ENCODE measurements at places on chromosomes 12 and 14. TPM values are rescaled to one million over a fixed set of nuclear protein-coding genes. Genes with fewer than 3 reads are reported as not detected.

The NOC4L gene
- 8.6 TPM for total RNA-seq

The CD9 gene
- total RNA-seq, result 372 TPM

The TCTN2 gene
- 14.7 TPM for total RNA-seq

The PLEKHA5 gene
- 51.7 TPM for total RNA-seq

- DNase-seq, result no peak
Observed at GRCh38 chr12:26069796-26070195, 55.0 kb downstream of the BHLHE41 start.

DNA sequence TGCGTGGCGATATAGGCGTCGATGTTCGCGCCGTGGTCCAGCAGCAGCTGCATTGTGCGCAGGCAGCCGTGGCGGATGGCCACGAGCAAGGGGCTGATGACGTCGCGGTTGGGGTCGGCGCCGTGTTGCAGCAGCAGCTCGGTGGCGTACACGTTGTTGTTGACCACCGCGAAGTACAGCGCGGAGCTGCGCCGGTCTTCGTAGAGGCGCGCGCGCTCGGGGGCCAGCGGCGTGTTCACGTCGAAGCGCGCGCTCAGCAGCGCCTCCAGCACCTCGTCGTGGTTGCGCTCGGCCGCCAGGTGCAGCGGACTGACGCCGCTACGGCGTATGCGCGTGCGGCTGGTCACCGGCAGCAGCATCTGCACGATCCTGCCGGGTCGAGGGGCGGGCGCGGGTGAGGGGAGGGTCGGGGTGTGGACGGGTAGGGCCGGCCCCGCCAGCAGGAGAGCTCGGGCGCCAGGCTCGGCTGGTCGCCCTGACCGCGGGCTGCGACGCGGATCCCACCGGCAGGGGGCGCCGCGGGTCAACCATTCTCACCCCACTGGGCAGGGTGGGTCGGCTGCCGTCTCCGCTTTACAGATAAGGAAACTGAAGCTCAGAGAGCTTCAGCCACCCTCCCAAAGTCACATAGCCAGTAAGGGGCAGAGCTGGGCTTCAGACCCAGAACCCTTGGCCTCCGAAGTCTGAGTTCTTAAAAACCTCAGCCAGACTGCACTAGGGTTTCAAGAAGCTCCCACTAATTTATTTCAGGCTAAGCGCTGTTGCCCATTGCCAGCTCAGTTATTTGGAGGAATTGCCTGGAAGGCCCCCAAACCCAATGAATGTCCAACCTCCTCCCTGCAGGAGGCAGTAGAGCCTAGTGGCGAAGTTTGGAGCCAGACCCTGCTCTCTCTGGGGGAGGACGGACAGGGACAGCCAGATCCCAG is 12.4 kb downstream of the FAM181A start:
- peak; percentile 47 for DNase-seq

The TBX5 gene
- total RNA-seq, result not detected

The KRT72 gene
- not detected for total RNA-seq

The RGS6 gene
- total RNA-seq, result 2.9 TPM

DNA sequence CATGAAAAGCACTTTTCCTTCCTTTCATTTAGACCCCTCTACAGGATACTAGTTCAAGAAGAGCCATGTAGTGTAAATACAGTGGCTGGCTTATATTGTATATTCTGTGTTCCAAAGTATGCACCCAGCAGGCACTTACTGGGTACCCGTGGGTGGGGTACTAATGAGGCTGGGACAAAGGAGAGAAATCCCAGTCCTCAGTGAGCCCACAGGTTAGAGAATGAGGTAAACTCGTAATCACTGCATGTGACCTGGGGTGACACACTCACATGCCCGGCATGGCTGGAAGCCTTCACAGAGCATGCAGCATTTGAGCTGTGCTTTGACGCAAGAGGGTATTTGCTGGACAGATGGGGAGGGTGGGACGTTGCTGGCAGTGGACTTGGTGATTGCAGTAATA is 17.1 kb downstream of the SLC24A4 start:
- no peak for DNase-seq

The CFAP251 gene
- 8.2 TPM for total RNA-seq

DNA sequence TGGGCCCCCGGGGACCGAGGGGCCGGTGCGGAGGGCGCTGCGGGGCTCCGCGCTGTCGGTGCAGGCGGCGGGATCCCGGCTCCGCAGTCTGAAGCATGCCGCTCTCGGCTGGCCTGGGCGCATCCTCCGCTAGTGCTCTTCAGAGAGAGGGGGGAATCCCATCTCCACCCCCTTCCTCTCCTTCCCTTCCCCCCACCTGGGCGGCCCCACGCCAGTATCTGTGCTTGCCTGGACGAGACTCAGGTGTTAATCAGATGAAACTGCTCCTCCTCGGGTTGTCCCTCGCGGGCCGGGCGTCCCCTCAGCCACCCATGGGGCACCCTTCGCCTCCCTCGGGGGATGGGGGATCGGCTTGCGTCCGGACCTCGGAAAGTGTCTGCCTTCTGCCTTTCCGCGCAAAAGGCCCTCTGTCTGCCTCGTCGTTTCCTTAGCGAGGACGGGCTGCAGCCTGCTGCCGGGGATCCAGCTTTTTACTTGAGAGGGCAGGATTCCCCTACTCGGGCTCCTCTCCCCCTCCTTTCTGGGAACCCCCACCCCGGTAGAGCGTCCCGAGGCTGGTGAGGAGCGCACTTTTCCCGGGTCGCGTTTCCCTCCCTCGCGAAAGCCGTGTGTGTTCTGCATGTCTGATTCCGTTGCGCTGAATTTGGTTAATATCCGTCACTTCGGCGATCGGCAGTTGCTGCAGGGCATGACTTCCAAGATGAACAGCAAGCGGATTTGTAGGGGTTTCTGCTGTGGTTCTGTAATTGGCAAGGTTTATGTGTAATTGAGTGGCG is 1.1 kb downstream of the GPHN start:
- peak; percentile 67 for DNase-seq

All from ovary (tissue), 10 donors.